ENCODE measurements at places on chromosomes 3 and 15.

- no peak for DNase-seq
Observed at GRCh38 chr3:69357196-69357595, 28.7 kb downstream of the FRMD4B start.

GRCh38 chr3:94234177-94234788 lies 171.4 kb downstream of the NSUN3 start:
- DNase-seq, result no peak

DNA sequence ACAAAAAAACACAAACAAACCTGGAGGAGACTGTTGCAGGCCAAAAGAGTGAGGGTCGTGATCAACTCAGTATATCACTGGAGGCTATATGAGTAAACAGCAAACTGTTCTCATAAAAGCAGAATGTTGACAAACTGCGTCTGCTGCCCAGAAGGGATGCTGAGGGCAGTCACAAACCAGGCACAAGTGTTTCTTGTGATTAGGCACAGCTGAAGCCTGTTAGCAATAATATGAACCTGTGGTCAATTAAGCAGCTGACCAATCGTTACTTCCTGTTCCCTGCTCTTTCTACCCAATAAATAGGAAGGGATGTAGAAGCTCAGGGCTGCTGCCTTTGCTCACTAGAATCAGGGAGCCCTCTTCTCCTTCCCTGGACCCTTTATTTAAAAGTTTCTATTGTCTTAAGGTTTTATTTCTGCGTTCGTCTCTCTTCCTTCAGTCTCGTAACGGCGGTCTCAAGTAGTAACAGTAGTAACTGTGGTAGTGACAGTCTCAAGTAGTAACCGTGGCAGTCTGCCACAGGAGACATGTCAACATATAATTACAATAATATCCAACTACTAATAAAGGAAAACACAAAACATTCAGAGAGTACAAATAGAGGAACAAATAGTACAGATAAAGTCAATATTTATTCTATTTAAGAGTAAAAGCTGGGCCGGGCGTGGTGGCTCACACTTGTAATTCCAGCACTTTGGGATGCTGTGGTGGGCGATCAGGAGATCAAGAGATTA lies 698.4 kb upstream of the CCDC54 start:
- no peak for DNase-seq

GRCh38 chr3:123584284-123584987 lies 417 bp downstream of the HACD2 start:
- DNase-seq, result no peak

- no peak for DNase-seq
Observed at GRCh38 chr3:33181229-33181628, 37.4 kb downstream of the SUSD5 start.

DNA sequence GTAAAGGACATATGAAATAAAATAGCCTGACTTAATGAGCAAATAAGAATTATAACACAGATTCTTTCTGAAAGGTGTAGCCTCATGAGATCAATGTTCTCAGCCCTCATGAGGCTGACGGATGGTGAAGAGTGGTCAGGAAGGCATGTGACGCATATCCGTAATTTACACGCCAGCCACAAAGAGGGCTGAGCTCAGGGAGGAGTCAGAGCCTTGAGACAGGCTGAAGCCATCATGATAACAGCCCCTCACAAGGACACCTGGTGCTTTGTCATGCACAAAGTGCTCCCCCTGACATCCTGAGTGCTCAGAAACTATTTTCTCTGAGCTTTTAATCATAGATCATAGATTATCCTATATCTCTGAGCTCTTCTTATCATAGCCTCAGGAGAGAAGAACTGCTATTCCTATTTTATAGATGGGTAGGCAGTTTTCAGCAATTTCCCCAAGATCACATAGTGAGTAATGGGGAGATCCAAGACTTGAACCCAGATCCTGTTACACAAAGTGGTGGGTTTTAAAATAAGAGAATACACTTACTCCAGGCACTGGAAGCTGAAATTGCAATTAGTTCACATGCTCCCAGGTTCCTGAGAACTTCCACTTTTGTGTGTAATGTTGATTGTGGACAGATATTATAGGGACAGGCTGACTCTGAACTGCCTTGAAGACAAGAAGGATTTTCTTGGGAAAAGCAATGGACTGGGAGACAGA lies 267.1 kb downstream of the RPLP1 start:
- DNase-seq, result no peak

GRCh38 chr15:65920121-65920520 lies 50.8 kb downstream of the RAB11A start:
- DNase-seq, result no peak

- no peak for DNase-seq
Observed at GRCh38 chr3:142944342-142944741, 19.1 kb downstream of the PAQR9 start.

GRCh38 chr3:32397941-32398340 lies 6.3 kb downstream of the CMTM7 start:
- no peak for DNase-seq

DNA sequence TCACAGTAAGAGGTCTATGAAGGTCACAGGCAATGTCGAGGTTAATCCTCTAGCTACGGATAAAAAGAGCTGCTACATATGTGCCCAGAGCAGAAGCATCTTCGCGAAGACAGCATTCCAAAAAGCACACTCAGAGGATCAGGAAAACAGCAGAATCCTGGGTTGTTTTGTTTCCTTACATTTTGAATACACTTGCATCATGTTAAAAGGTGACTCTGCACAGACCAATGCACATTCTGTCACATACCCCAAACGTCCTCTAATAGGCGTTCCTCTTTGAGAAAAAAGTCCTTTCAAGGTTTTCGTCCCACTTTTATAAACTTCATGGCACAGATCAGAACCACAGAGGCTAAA lies 52.7 kb downstream of the VGLL4 start:
- DNase-seq, result no peak

- DNase-seq, result no peak
Observed at GRCh38 chr3:190972840-190973270, 110.4 kb upstream of the GMNC start.
